Hematopoietic multipotent progenitor cell treated with erythropoietin and hydrocortisone succinate and interleukin-3 and kit ligand, for 15 days (in vitro differentiated cells): ENCODE measurements at places on chromosomes 2 and 18.

DNA sequence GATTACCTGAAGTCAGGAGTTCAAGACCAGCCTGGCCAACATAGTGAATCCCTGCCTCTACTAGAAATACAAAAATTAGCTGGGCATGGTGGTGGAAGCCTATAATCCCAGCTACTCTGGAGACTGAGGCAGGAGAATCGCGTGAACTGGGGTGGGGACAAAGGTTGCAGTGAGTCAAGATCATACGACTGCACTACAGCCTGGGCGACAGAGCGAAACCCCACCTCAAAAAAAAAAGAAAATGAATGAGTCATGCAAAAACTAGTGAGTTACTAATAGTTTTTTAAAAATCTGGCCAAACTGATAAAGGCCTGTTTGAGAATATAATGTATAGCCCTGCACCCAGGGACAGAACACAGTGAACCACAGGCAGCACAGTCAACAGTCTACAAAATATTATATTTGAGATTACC is 17.5 kb downstream of the AFG3L2 start:
- DNase-seq = peak; percentile 90

GRCh38 chr2:12295856-12296519 is 420.7 kb upstream of the TRIB2 start:
- DNase-seq = no peak

GRCh38 chr18:5237083-5237722 is 40.1 kb upstream of the AKAIN1 start:
- DNase-seq = no peak

- DNase-seq = no peak
Observed at GRCh38 chr2:197759625-197760292, 25.4 kb downstream of the BOLL start.

DNA sequence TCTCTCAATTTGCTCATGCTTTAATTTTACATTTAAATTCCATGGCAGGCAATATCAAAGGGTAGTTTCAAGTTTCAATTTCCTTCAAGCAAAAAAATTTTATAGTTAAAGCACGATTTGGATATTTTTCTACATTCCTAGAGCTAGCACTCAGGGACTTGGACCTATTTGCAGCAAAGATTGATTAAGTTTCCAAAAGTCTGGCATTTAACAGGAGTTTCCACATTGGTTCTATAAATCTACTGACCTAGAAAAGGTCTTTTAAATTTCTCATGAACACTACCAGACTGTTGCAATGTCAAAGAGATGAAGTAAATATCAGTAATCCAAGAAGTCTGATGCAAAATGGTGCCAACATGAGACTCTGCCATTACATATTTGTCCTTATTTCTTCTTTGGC is 253.7 kb upstream of the LINC00305 start:
- DNase-seq = no peak

GRCh38 chr2:84970868-84971509 is at the start of gene KCMF1:
Gene KCMF1, plus strand, starts transcription at chr2:84971161. Its CDS starts 291 bp downstream, at chr2:84971452.
- peak; percentile 63 for DNase-seq

- no peak for DNase-seq
Observed at GRCh38 chr18:12155996-12156395, 62.4 kb downstream of the ANKRD62 start.

GRCh38 chr2:196516564-196516963 is 123.0 kb upstream of the CCDC150 start:
- no peak for DNase-seq

DNA sequence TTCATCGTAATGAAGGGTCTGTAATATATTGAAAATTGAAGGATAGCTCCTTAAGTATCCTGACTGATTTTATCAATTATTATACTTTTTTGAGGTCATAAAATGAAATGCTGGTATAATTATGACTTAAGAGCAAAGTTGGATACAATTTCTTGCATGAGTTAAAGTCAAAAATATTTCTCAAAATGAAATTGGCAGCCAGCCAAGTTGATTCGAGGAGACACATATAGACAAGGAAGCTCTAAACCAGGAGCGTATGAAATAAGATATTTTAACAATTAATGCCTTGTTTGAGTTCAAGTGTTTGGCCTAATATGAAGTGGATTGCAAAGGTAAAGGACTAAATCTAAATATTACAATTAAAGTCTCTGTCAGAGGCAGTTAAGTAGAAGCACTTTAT is 260.4 kb upstream of the DSEL start:
- DNase-seq = peak; percentile 3

GRCh38 chr2:16635791-16636699 is 29.6 kb downstream of the CYRIA start:
- DNase-seq = no peak

GRCh38 chr2:151553-152334 is 105.4 kb upstream of the FAM110C start:
- no peak for DNase-seq

DNA sequence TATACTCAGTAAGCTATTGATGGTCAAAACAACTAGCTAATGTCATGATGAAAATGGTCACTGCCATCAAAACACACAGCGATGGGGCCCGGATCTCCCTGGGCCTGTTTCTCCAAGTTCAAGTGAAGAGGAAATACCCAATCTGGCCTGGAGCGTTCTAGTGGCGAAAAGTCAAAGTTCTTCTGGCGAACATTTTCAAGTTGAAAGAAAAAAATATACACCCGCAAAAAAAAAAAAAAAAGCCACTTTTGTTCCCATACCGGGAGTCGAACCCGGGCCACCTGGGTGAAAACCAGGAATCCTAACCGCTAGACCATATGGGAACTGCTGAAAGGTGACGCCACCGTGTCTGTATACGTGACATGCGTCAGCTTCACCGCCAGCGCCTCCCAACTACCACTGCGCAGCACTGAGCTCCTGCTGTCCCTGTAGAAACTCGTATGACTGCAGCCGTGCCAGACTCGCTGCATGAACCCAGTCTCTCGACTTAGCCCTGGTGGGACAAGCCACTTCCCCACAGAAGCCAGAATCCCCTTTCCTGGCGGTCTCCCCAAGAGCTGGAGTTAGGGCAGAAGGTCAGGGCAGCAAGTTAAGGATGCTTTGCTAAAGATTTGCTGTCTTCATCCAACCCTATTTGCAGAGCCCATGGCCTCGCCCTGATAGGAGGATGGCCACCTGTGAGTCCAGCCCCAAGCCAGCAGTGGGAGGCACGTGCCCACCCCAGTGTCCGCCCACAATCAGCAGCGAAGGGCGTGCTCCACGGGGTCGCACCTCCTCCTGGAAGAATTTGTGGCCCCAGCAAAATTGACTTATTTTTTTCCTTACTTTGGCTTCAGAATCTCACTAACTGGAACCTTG is 5.6 kb upstream of the IMP4 start:
- peak; percentile 36 for DNase-seq

GRCh38 chr2:26519396-26520147 is 41.6 kb upstream of the OTOF start:
- no peak for DNase-seq

DNA sequence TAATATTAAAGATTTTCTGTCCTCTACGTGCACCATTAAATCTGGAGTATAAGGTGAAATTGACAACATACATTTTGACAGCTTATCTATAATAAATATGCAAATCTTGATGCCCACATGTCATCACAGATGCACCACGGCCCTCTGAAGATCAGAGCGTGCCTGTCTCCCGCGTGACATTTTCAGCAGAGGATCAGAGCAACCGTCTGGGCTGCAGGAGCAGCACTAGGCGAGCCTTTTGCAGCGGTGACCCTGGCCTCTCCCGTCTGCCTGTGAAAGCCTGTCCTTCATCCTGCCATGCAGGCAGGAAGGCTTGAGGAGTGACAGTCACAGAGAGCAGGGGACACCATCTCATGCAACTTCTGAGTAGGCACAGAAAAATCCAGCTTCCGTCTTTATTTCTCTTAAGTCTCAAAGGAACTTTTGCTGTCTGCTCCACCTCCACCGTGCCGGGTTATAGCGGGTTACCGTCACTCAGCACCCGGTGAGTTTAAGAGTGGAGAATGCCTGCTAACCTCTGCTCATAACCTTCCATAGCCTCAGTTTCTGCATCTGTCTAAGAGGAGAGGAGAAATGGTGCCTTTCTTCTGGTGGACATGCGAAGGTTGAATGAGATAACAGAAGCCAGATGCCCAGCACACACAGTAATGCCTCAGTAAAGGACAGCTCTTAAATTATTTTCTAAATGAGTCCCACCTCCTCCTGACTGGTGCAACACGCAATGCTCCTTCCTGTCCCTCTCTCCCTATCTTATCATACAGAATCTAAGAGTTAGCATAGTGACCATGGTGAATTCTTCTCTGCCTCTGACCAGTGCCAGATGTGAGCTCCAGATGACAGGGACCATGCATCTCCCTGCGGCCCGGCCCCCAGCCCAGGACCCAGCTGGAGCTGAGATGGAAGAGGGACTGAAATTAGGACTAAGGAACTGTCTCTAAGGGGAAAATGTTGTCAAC is 43.8 kb downstream of the CELF4 start:
- DNase-seq = no peak

DNA sequence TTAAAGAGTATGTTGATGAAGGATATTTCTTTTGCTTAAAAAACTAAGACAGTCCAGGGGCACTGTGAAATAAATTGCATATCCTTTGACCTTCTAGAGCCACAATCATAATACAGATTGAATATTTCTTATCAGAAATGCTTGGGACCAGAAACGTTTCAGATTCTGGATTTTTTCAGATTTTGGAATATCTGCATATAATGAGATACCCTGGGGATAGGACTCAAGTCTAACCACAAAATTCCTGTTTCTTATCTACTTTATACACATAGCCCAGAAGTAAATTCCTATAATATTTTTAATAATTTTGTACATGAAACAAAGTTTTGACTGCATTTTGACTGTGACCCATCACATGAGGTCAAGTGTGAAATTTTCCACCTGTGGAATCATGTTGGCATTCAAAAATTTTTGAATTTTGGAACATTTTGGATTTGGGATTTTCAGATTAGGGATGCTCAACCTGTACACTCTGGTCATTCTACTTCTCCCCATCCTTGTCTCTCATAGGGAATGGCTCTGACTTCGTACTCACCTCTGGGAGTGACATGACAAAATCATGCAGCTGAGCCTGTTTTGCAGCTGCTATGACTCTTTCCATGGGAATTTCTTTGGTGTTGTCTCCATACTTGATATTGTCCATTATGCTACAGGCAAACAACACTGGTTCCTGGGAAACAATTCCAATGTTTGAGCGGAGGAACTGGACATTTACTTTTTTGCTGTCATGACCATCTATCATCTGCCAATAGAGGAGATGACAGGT is 25.7 kb downstream of the G6PC2 start:
- no peak for DNase-seq

- DNase-seq = no peak
Observed at GRCh38 chr2:194486326-194486725, 1170.7 kb upstream of the SLC39A10 start.

DNA sequence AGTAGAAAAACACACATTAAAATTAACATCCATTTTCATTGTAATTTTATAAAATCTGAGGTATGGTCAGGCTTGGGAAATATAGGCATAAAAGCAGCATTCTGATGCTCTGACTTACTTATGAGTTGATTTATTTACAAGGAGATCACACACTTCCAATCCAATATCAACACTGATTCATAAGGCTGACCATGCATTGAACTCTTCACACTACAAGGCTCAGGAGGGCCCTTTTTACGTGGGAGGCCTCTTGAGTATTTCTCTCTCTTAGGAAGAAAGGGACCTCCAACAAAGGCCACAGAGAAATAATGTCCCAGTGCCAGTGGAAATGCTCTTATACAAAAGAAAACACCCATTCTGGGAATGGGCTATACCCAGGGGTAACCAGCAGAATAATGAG is 222.8 kb downstream of the NAPG start:
- no peak for DNase-seq

DNA sequence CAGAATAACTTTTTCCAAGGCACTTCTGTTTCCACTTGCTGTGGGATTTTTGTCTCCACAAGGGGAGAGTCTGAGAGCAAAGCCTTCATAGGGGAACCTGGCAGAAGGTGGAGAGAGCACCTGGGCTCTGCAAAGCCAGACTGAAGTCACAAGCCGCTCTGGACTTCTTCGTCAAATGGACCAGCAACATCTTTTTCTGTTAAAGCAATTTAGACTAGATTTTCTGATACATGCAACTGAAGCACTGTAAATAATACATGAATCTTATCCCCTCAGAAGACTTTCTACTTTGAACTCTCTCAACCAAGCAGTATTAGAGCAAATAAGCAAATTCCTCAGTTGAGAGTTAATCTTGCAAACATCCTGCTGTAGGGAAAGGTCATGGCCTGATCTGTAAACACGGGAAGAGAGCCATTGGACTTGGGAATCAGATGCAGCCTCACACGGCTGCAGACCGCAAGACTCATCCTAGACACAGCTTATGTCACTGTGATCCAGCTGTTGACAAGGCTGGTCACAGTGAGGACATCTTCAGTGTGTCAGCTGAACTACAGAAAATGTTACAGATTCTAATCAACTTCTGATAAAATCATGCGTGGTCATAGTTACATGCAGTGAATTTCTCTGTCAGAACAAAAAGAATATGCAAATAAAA is 3.2 kb downstream of the SH3YL1 start:
- no peak for DNase-seq

DNA sequence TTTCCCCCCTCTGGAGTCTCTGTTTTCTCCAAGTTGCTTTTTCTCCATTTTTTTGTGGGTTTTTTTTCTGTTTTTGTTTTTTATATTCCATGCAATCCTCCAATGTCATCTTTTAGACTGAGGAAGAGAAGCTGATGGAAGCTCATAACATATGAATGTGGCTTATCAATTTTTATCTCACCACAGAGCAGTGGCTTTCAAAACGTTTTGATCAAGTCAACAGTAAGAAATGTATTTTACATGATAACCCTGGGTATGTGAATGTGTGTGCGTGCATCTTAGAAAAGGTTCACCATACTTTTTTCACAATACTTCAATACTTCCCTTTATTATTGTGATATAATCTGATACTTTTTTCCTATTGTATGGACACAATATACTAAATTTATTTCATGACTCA is 64.6 kb upstream of the CDCA7 start:
- no peak for DNase-seq

DNA sequence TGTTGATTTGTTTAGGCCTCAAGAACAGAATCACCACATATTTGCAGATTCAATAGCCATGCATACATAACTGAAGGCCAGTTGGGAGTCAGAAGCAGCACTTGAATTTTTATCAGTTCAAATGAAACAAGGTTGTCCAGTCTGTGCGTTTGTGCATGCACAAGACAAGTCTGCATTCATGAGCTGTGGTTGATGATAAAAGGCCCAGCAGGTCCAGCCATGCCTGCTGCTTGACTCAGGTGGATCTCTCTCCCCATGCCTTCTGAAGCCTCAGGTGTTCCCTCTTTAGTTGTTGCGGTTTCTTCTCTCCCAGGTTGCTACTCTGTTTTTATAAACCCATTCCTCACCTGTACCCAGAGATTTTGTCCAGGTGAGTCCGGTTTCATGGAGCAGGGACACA is 124.5 kb downstream of the CCDC102B start:
- DNase-seq = no peak

- DNase-seq = no peak
Observed at GRCh38 chr2:22880161-22880560, 504.8 kb upstream of the KLHL29 start.

GRCh38 chr18:44051026-44051425 is 629.7 kb upstream of the SETBP1 start:
- DNase-seq = no peak
